ENCODE measurements at places on chromosomes 3 and 15. TPM values are rescaled to one million over a fixed set of nuclear protein-coding genes. Genes with fewer than 3 reads are reported as not detected.
A peak's percentile ranks its signal among the peaks of the same experiment; 100 is the strongest.

- peaks cover 37% of the 10 kb centered on the region for H3K4me1 ChIP-seq
- no peak for DNase-seq
- peak overlapping the region; percentile 97 for H3K27ac ChIP-seq
- H3K4me3 ChIP-seq = no peak overlapping the region
Measured at GRCh38 chr3:67655364-67656121, 1.1 kb upstream of the SUCLG2 start.

DNA sequence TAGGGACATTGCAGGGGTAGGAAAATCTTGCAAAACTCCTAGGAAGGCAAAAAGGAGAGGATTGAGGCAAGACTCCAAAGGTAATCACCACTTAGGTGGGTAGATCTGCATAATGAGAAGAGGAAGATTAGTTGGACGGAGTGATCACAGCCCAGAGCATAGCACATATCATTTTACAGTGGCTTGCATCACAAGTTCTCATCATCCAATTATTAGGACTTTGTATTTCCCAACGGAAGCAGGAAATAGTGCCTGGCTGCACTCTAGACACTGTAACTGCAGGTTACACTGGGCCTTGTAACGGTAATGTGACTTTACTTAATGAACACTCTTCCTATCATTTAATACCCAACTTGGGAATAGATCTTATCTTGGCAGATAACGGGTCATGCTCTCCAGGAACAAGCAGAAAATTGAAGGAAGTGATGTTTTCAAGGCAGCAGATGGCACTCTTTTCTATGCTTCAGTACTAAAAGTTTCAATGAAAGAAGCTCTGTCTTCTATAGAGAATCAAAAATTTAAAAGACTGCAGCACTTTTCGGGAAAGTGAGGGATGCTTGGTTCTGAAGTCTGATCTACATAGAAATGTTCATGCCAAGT, 101.9 kb upstream of the KCNMB2 start:
- H3K4me1 ChIP-seq = peaks cover 3% of the 10 kb centered on the region
- DNase-seq = peak; percentile 54
- no peak overlapping the region for H3K4me3 ChIP-seq
- no peaks in the 10 kb centered on the region for H3K27me3 ChIP-seq
- H3K36me3 ChIP-seq = no peaks in the 10 kb centered on the region

ASB14 gene
- 0.74 TPM for total RNA-seq

RETNLB gene
- total RNA-seq = not detected

GRCh38 chr3:175478301-175478700, 619.2 kb downstream of the NAALADL2 start:
- no peak overlapping the region for H3K4me3 ChIP-seq
- no peaks in the 10 kb centered on the region for H3K27me3 ChIP-seq
- DNase-seq = no peak
- no peaks in the 10 kb centered on the region for H3K4me1 ChIP-seq
- no peaks in the 10 kb centered on the region for H3K36me3 ChIP-seq
- no peak overlapping the region for H3K27ac ChIP-seq

GRCh38 chr3:152382312-152383135, 113.8 kb downstream of the MBNL1 start:
- peaks cover 3% of the 10 kb centered on the region for H3K36me3 ChIP-seq
- H3K4me3 ChIP-seq = no peak overlapping the region
- no peak overlapping the region for H3K27ac ChIP-seq
- no peaks in the 10 kb centered on the region for H3K27me3 ChIP-seq
- DNase-seq = no peak

- H3K36me3 ChIP-seq = no peaks in the 10 kb centered on the region
- peak; percentile 16 for DNase-seq
- H3K4me1 ChIP-seq = no peaks in the 10 kb centered on the region
- H3K4me3 ChIP-seq = no peak overlapping the region
- H3K27me3 ChIP-seq = no peaks in the 10 kb centered on the region
Measured at GRCh38 chr15:97652700-97653167, 307.8 kb upstream of the ARRDC4 start.

DNA sequence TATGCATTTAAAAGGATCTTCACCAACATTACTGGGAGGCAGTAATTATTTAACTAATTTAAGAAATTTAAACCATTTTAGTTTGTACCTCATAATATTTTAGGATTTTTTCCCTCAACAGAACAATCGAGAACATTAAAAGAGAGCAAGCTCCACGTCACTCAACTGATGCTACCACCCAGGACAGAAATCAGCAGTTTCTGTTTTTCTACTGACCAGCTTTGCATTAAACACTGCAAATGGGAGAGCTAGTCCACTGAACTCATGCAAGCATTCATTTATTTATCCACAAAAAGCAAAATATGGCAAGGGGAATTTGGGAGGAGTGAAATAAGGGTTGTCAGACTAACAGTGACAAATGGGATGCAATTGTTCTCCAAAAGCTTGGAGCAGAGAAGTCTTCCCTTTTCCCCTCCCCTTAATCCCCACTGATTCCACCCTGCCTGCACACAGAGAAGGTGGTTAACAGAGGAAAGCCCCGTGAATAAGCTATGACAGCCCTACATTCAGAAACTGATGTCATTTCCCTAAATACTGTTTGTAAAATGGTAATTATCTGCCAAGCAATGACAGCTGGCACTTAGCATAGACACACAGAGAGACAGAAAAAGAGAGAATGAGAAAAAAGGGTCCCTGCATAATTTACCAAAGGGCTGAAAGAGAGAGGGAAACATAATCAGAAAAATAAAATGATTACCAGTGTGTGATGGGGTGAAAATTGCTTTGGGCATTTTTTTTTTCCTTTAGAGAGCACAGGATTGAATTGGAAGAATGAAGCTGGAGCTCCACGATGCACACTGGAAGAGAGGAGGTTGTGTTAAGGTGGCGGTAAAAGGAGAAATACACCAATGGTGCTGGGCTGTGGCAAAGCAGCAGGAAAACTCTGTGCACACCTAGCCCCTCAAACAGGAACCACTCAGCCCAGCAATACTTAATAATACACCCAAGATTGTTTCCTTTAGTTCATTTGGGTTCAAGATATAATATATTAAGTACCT, 777.4 kb downstream of the TUSC7 start:
- no peak overlapping the region for H3K27ac ChIP-seq
- no peaks in the 10 kb centered on the region for H3K36me3 ChIP-seq
- no peaks in the 10 kb centered on the region for H3K4me1 ChIP-seq

- DNase-seq = no peak
- no peak overlapping the region for H3K27ac ChIP-seq
- peaks cover 3% of the 10 kb centered on the region for H3K4me1 ChIP-seq
- H3K4me3 ChIP-seq = no peak overlapping the region
- no peaks in the 10 kb centered on the region for H3K36me3 ChIP-seq
- no peaks in the 10 kb centered on the region for H3K27me3 ChIP-seq
Measured at GRCh38 chr3:120172070-120172469, 77.8 kb upstream of the GSK3B start.

- no peak overlapping the region for H3K4me3 ChIP-seq
- no peak overlapping the region for H3K27ac ChIP-seq
- H3K4me1 ChIP-seq = no peaks in the 10 kb centered on the region
- no peak for DNase-seq
- H3K27me3 ChIP-seq = no peaks in the 10 kb centered on the region
- no peaks in the 10 kb centered on the region for H3K36me3 ChIP-seq
Measured at GRCh38 chr3:160981217-160981938, 123.8 kb downstream of the B3GALNT1 start.

GRCh38 chr3:111723293-111724215, 128.4 kb upstream of the ZBED2 start:
- H3K27me3 ChIP-seq = no peaks in the 10 kb centered on the region
- no peak overlapping the region for H3K27ac ChIP-seq
- DNase-seq = no peak
- no peaks in the 10 kb centered on the region for H3K4me1 ChIP-seq

CXCR6 gene
- total RNA-seq = 2.4 TPM

LSAMP gene
- 16.8 TPM for total RNA-seq

DNA sequence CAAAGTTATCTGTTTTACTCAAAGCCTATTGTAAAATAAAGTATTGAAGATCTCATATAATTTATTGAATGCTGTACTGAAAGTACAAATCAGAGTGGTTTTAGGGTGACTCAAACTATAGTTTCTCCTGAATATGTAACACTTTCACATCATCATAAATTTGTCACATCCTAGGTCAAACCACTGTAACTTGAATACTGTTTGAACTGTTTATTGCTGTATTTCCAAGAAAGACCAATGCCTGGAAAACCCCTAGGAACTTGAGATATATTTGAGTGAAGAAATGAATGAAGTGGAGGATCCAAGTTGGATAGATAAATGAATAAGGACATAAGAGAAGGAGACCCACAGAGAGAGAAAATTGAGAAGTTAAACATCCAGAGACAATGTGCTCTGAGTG, 348.2 kb downstream of the GRM7 start:
- no peaks in the 10 kb centered on the region for H3K4me1 ChIP-seq
- H3K27me3 ChIP-seq = no peaks in the 10 kb centered on the region
- no peak overlapping the region for H3K27ac ChIP-seq
- no peak overlapping the region for H3K4me3 ChIP-seq

GOLGA8J gene
- not detected for total RNA-seq

- no peaks in the 10 kb centered on the region for H3K4me1 ChIP-seq
- H3K36me3 ChIP-seq = no peaks in the 10 kb centered on the region
- H3K4me3 ChIP-seq = no peak overlapping the region
- H3K27me3 ChIP-seq = no peaks in the 10 kb centered on the region
- H3K27ac ChIP-seq = no peak overlapping the region
- DNase-seq = peak; percentile 29
Measured at GRCh38 chr3:42900226-42901072, 5.5 kb upstream of the ZNF662 start.

GRCh38 chr15:72685301-72685924, 569 bp downstream of the HIGD2B start:
- no peaks in the 10 kb centered on the region for H3K36me3 ChIP-seq
- H3K27ac ChIP-seq = peak overlapping the region; percentile 79
- H3K4me1 ChIP-seq = no peaks in the 10 kb centered on the region
- peaks cover 5% of the 10 kb centered on the region for H3K27me3 ChIP-seq

FAM227B gene
- 6.1 TPM for total RNA-seq

HIGD2B gene
- not detected for total RNA-seq

GRCh38 chr3:118412503-118412902, 622.1 kb downstream of the IGSF11 start:
- no peak overlapping the region for H3K4me3 ChIP-seq
- no peak for DNase-seq
- H3K27ac ChIP-seq = no peak overlapping the region
- no peaks in the 10 kb centered on the region for H3K27me3 ChIP-seq
- no peaks in the 10 kb centered on the region for H3K4me1 ChIP-seq

DNA sequence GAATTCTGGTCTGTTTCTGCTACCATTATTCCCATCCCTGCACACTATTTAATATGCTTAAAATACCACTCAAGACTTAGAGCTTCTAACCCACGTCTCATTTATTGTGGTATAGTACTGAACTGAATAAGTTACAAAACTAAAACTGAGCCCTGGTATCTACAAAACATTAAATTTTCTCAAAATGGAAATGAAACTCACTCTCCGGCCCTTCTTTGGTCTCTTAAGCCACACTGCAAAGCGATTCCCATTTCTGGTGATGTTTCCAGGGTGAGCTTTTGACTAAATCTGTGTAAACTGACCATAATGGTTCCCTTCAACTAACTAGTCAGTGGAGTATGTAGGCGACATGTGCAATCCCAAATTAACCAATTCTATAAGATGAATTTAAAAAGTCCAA, 18.6 kb downstream of the KPNA4 start:
- DNase-seq = no peak
- H3K36me3 ChIP-seq = no peaks in the 10 kb centered on the region
- H3K27ac ChIP-seq = no peak overlapping the region
- no peaks in the 10 kb centered on the region for H3K27me3 ChIP-seq
- H3K4me1 ChIP-seq = no peaks in the 10 kb centered on the region
- no peak overlapping the region for H3K4me3 ChIP-seq

GRCh38 chr3:192851821-192852372, 65.8 kb downstream of the MB21D2 start:
- H3K27ac ChIP-seq = no peak overlapping the region
- peak; percentile 50 for DNase-seq
- no peaks in the 10 kb centered on the region for H3K27me3 ChIP-seq
- H3K4me1 ChIP-seq = peaks cover 15% of the 10 kb centered on the region
- no peaks in the 10 kb centered on the region for H3K36me3 ChIP-seq

SLC28A2 gene
- 0.28 TPM for total RNA-seq

DNA sequence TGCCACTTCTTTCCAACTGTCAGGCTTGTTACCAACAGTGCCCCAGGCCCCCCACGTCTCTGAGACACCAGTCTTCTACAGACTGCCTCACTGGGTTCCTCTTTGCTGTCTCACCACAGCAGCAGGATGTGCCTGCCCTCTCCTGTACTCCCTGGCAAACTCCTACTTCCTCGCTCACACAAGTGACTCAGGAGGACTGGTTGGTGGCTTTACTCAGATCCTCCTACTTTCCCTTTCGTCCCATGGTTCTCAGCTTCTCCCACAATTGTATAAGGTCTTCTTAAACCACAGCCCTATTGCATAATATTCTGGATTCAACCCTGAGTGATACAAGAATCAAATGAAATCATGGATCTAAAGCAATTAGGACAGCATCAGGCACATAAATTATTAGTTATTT, 246.6 kb upstream of the PROK2 start:
- no peaks in the 10 kb centered on the region for H3K4me1 ChIP-seq
- no peaks in the 10 kb centered on the region for H3K36me3 ChIP-seq
- H3K27ac ChIP-seq = no peak overlapping the region
- H3K27me3 ChIP-seq = no peaks in the 10 kb centered on the region

EHD4 gene
- 36.3 TPM for total RNA-seq

- H3K4me1 ChIP-seq = no peaks in the 10 kb centered on the region
- H3K27ac ChIP-seq = no peak overlapping the region
- DNase-seq = no peak
- H3K4me3 ChIP-seq = no peak overlapping the region
Measured at GRCh38 chr3:189975391-189975990, 145.2 kb downstream of the P3H2 start.

DNA sequence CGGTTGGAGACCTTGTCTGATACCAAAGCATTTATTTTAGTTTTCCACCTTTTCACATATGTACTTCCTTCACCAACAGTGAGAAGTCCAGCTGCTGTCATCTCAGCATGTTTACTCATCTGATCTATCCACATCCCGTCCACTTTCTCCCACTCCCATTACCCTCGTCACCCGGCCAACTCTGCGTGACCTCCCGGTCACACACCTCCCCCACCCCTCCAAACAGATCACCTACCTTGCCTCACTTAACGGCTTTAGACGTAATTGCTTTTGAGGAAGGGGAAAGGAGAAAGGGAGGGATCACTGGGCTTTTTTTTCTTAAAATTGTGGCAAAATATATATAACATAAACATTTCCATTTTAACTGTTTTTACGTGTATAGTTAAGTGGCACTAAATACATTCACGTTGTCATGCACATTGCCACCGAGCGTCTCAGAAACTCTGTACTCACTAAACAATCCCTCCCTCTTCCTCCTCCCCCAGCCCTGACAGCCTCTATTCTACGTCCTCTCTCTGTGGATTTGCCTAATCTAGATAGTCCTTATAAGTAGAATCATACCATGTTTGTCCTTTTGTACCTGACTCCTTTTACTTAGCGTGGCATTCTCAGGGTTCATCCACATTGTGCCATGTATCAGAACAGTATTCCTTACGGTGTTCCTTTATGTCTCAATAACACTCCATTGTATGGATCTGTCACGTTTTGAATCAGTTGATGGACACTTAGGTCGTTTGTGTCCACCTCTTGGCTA, 67.2 kb downstream of the LMLN start:
- no peak overlapping the region for H3K27ac ChIP-seq
- no peak for DNase-seq
- no peaks in the 10 kb centered on the region for H3K4me1 ChIP-seq
- no peaks in the 10 kb centered on the region for H3K27me3 ChIP-seq
- no peaks in the 10 kb centered on the region for H3K36me3 ChIP-seq
- H3K4me3 ChIP-seq = no peak overlapping the region

CHRM5 gene
- total RNA-seq = 0.23 TPM

- DNase-seq = no peak
- H3K4me1 ChIP-seq = peaks cover 2% of the 10 kb centered on the region
- peaks cover 20% of the 10 kb centered on the region for H3K36me3 ChIP-seq
- no peak overlapping the region for H3K27ac ChIP-seq
- no peak overlapping the region for H3K4me3 ChIP-seq
- no peaks in the 10 kb centered on the region for H3K27me3 ChIP-seq
Measured at GRCh38 chr3:69199942-69200341, 77.5 kb upstream of the LMOD3 start.
